NCI-H524 (cell line): ENCODE measurements at places on chromosomes 3 and 15.
A peak's percentile ranks its signal among the peaks of the same experiment; 100 is the strongest.

GRCh38 chr15:78208887-78209645, 25.3 kb downstream of the ACSBG1 start:
- no peak for DNase-seq

DNA sequence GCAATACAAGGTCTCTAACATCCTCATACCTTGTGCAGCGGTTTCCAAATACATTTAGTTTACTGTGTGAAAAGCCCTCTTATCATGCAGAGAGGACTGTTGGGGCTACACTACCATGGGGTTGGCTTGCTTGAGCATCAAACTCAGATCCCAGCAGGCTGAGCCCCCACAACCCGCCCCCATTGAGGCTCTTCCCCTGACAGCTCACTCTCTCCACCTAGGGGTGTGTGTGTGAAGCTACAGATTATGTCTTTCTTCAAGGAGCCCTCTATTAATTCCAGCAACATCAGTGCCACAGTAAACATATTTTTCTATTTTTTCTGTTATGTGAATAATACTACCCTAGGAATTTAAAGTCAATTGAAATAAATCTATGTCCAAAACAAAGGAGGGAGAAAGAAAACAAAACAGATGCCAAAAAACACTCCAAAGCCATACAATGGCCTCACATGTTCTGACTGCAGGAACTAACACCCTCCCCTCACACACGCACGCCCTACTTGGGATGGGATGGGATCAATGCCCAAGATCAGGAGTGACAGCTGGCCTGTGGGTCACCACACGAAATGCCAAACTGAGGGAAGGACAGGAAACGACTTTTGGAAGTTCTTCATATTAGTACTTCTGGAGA, 14.7 kb downstream of the TM4SF4 start:
- no peak for DNase-seq

DNA sequence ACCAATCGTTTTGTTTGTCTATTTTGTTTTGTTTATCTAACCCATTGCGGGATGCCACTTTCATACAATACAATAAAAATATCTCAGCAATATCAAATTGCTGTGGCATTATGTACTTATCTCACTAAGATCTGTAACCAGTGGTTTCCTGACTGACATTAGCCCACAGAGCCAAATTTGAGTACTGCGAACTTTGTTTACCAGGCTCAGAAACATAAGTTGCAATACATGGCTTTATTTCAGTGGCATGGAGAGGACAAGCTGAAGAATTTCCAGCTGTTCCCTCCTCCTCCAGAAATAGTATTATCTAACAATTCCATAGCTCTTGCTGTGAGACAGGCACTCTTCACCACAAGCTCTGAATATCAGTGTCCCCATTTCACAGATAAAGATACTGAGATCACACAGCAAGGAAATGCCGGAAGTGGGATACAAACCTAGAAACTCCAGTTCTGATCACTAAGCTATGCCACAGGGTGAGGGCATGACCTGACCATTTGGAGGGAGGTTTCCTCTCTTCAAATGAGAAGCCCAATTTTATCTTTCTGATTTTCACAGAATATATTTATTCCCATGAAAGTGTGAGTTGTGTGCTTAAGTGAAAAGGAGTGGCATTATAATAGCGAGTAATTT, 469.9 kb upstream of the CBLB start:
- no peak for DNase-seq

GRCh38 chr3:35120026-35120425, 519.3 kb upstream of the ARPP21 start:
- DNase-seq: no peak

DNA sequence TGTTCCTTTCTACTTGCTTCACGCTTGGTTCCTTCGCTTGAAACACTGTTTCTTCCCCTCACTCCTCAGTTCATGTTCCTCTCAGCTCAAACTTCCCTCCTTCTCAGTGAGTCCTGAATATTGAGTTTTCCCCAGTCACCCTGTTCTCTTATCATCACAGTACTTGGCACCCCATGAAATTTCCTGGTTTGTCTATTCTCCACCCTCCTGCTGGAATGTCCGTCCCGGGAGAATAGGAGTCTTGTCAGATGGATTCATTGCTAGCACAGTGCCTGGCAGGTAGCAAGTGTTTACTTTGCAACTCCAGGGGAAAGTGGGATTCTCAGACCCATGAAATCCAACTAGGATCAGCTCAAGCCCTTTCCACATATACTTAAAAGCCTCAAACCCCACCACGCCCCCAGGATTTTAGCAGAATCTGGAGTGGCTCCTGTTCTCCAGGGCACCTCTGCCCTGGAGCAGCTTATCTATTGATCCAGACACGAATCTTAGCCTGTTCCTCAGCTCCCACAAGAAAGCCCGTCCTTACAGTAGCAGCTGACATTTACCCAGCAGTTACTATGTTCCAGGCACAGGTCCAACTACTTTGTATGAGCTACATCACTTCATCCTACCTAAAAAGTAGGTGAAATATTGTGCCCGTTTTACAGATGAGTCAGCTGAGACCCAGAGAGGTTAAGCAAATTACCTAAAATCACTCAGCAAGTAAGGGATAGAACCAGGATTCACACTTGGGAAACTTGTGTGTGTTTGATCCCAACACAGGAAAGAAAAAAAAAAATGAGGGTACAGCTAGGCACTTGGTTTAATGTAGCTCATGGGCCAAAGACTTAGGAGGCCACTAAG, 36.8 kb upstream of the MAP3K13 start:
- no peak for DNase-seq

DNA sequence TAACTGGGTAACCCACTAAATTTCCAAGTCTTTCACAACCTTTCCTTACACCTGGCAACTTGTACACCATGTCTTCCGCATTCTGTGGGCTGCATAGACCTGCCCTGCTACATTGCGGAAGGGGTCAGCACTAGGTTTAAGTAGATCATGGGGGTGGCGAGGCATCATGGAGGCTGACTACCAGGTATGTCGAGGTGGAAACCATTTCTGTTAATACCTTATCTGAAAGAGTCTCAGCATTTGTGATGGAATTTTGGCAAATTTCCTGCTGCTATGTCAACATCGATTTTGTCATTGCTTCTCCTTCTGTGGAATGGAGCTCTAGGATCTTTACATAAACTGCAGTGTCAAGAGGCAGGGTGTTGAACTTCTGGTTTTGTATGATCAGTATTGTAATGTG, 187.2 kb downstream of the GHSR start:
- DNase-seq: no peak

DNA sequence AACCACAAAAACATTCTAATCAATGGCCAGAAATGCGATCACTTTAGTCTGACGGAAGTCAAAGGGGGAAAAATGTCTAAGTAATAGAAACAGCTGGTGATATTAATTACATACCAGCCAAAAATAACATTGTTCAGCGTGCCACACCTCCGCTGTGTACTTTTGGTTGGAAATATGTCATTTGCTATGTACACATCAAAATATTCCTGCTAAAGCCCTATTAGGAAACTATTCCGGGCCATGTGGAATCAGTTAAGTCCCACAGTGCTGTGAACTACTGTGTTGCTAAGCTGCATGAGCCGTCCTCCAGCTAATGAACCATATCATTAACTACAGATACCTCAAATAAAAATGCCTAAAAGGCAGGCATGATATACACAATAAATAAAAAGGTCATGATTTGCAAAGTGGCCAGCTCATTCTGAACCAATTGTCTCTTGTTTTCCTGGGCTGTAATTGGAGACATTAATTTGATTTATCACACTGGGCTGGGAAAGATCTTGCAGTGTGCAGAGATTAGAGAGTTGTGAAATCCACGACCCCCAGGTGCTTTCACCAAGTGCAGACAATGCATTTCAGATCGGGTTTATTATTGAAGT, 200.5 kb upstream of the LRTM1 start:
- no peak for DNase-seq

DNA sequence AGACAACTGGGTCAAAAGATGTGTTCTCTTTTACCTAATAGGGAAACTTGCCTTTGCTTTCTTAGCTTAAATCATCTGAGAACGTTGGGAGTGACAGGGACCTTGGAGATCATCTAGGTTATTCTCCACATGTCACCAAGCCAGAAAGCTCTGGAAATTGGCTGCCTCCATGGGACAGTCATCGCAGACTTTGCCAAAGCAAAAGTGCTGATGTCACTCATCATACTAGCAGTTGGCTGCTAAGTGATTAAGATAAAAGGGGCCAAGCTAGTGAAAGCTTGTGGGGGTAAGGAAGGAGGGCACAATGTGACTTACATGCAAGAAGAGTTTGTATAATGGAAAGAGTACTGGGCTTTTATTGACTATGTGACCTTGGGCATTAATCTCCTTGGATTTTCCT, 198.0 kb upstream of the PFN2 start:
- DNase-seq: no peak

GRCh38 chr3:150384296-150385212, 23.5 kb upstream of the TSC22D2 start:
- DNase-seq: no peak

DNA sequence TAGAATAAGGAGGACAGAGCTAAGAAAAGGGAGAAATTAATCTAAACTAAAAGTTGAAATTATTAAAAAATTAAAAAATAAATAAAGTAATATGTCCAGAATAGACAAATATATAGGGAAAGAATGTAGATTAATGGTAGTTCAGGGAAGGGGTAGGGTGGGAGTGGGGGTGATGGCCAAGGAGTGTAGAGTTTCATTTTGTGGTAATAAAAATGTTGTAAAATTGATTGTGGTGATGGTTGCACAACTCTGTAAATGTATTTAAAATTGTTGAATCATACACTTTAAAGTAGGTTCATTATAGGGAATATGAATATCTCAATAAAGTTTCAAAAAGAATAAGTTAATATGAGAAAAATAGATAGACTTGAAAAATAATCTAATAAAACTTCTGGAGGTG, 21.0 kb upstream of the FNDC3B start:
- DNase-seq: no peak

DNA sequence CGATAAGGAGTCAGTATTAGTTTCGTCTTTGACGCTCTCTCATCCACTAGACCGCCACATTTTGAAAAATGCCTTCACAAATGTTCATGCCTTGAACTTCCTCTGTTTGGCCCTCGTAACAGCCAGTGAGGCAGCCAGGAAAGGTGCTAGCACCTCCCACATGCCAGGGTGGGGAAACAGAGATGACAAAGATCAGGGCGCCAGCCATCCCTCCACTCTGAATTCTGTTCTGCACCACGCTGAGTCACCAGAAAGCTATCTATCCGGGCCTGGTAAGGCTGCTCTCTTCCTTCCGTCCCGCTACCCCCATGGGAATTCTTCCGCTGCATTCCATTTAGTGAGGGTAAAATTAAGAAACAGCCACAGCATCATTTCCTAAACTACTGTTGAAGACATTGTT, 31.3 kb upstream of the BCL2L10 start:
- no peak for DNase-seq

GRCh38 chr3:127744253-127744815, 71.6 kb downstream of the ABTB1 start:
- peak; percentile 80 for DNase-seq

DNA sequence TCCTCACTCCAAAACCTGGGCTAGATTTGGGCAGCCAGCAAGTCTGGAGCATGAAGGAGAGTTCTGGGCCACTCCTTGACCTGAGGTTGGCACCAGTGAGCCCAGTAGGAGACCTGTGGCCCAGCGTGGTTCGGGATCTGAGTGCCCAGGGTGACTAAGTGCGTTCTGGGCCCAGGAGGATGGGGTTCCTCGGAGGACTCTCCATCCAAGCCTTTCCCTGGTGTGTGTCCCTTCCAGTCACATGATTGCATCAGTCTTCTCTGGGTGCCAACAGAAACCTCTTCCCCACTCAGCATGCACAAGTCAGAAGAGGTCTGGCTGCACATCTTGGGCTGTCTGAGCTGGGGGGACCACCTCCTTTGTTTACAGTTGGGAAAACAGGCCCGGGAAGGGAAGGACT, 14.9 kb downstream of the TMEM43 start:
- no peak for DNase-seq

- DNase-seq: peak; percentile 76
Observed at GRCh38 chr15:73800662-73801345, 47.7 kb upstream of the INSYN1 start.

DNA sequence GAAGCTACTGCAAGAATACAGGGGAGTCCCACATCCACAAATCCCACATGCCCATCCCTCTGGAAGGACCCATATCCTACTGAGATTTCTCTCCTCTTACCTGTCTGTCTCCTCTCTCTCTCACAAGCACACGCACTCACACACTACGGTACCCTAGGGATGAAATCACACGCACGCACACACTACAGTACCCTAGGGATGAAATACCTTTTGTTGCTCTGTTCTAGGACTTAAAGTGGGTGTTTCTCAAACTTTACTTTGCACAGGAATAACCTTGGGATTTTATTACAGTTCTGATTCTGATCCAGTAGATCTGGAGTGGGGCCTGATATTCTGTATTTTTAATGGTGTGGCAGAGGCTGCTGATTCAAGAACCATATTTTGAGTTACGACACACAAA, 622.2 kb upstream of the ZNF385D start:
- DNase-seq: no peak

DNA sequence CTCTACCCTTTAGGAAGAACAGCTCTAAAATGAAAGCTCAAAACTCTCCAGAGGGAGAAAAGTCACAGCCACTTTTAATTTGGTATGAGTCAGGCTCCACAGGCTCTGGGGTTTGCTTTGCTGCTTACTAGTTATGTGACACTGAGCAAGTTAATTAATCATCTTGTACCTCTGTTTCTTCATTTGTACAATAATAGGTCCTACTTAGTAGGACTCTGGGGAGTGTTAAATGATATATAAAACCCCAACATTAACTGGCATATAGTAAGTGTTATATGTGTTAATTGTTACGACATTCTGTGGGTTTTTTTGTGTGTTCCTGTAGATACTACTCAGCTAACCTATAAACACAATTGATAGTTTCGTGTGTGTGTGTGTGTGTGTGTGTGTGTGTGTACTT, 6.6 kb downstream of the ACKR2 start:
- no peak for DNase-seq

DNA sequence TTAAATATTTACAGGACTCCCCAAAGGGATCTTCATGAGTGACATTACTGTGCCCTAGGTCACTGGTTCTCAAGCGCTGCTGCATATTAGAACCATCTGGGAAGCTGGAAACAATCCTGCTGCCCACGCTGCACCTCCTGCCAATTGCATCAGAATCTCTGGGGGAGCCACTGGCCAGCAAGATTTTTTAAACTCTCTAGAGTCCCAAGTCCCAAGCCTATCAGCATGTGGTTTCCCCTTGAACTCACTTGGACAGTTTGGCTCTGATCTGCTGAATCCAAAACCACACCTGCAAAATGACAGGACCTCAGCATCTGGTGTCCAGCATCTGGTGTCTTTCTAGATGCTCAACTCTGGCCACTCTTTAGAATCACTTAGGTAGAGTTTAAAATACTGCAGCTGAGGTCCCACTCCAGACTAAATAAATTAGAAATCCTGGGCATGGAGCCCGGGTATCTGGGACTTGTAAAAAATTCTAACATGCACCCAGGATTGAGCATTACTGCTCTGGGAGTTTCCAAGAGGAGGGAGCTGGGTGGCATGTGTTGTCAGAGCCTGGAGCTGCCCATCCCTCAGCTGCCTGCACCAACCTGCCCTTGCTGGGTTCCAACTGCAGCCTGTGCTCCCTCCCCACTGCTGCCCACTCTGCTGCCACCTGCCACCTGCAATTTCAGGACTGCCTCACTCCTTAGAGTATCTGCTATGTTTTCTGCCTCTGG, 311.3 kb downstream of the SLC9A9 start:
- peak; percentile 45 for DNase-seq
